Thoracic aorta endothelial cell (primary cell): ENCODE measurements at places on chromosomes 7 and 10. TPM values are rescaled to one million over a fixed set of nuclear protein-coding genes. Genes with fewer than 3 reads are reported as not detected.

INA gene
- total RNA-seq, result 0.29 and 0.66 TPM in 2 replicates

AKR1C3 gene
- total RNA-seq, result 98.7 and 144 TPM in 2 replicates

TAS2R4 gene
- total RNA-seq, result 1.1 and 1.7 TPM in 2 replicates

CHAT gene
- not detected in 2 replicates for total RNA-seq

KCNH2 gene
- total RNA-seq, result under 0.01 and 0.07 TPM in 2 replicates

LIPM gene
- not detected in 2 replicates for total RNA-seq

CAV1 gene
- 1,517 and 1,602 TPM in 2 replicates for total RNA-seq

SLC18A3 gene
- not detected in 2 replicates for total RNA-seq

LLCFC1 gene
- not detected in 2 replicates for total RNA-seq

AOAH gene
- not detected in 2 replicates for total RNA-seq

CEP55 gene
- 84.8 and 124 TPM in 2 replicates for total RNA-seq

CCDC7 gene
- 7.3 and 19.6 TPM in 2 replicates for total RNA-seq

ZWINT gene
- 56.3 and 69.4 TPM in 2 replicates for total RNA-seq

CYP26C1 gene
- total RNA-seq, result 0.80 and 1.0 TPM in 2 replicates

TMEM130 gene
- total RNA-seq, result not detected in 2 replicates

KIF11 gene
- 58.8 and 83.2 TPM in 2 replicates for total RNA-seq

AGFG2 gene
- total RNA-seq, result 33.0 and 36.8 TPM in 2 replicates

SAMD9 gene
- 15.8 and 16.8 TPM in 2 replicates for total RNA-seq

PON3 gene
- total RNA-seq, result 0.93 and 1.9 TPM in 2 replicates

GIMAP8 gene
- 75.1 and 75.3 TPM in 2 replicates for total RNA-seq

ARHGAP19 gene
- total RNA-seq, result 20.6 and 26.8 TPM in 2 replicates

SLC18A2 gene
- under 0.01 TPM in 1 of 2 replicates, not detected in the other for total RNA-seq

RASA4B gene
- total RNA-seq, result 1.7 and 2.8 TPM in 2 replicates

ADAP1 gene
- 0.22 and 0.27 TPM in 2 replicates for total RNA-seq

FAM149B1 gene
- 24.9 and 28.6 TPM in 2 replicates for total RNA-seq

SPDYE2 gene
- total RNA-seq, result not detected in 2 replicates

TAC1 gene
- not detected in 2 replicates for total RNA-seq

NUTM2E gene
- not detected in 2 replicates for total RNA-seq

SLC39A12 gene
- not detected in 2 replicates for total RNA-seq

RADIL gene
- total RNA-seq, result 0.80 and 2.0 TPM in 2 replicates

CXCL12 gene
- total RNA-seq, result 0.14 and 1.2 TPM in 2 replicates

GLI3 gene
- 4.9 and 7.7 TPM in 2 replicates for total RNA-seq

MYL10 gene
- total RNA-seq, result not detected in 2 replicates

FBXL13 gene
- 1.3 and 1.6 TPM in 2 replicates for total RNA-seq

RBP3 gene
- total RNA-seq, result not detected in 2 replicates
